Cortex of kidney (tissue), 1 donor: ENCODE measurements at places on chromosomes 5 and 9.

DNA sequence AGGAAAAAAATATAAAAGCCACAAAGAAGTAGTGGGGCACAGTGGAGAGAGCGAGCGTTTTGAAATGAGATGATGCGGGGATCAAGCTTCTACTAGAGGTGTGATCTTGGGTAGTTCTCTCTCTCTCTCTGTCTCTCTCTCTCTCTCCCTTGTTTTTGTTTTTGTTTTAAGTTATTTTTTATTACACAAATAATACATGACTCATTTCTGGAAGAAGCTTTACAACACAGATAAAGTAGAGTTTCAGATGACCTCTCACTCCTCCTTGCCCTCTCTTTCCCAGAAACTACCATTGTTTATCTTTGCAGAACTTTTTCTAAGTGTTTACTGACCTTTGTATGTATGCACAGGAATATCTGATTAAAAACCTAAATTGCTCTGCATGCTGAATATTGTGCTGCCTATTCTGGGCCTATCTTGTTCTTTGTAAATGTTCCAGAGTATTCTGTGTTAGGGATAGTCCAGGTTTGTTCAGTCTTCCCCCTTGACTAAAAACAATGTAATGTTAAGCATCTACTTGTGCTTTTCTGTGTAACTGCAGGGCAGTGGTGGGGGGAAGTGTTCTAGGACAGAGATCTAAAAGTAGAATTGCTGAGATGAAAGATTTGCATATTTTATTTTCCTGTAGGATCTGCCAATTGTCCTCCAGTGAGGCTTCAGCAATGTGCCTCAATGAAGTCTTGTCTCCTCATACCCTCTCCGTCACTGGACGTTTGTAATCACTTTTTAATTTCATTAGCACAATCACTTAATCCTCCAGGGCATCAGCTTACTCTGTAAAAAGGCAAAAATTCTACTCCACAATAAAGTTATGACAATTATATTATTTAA, 52.0 kb downstream of the FYB1 start:
- no peak for DNase-seq

GRCh38 chr5:135342551-135342875, 56.5 kb downstream of the MACROH2A1 start:
- no peak for DNase-seq

- DNase-seq = no peak
Measured at GRCh38 chr5:1718669-1719068, 81.0 kb downstream of the MRPL36 start.

GRCh38 chr5:134328619-134329018, 38.4 kb downstream of the CDKL3 start:
- no peak for DNase-seq

DNA sequence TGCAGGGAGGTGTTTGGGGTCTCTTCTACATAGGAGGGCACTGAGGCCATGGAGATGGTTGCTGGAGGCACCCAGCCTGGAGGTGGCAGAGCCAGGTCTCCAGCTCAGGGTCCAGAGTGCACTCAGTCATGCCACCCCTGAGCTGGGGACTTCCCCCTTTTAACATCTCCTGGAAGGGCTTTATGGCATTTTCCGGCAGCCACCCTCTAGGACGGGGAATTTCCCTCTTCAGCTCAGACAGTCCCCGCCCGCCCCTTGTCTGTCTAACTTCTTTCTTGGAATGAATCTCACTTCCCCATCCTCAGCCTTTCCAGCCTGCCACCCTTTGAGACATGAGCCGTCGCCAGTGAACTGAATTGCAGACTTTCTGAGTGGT, 49.9 kb downstream of the COL15A1 start:
- no peak for DNase-seq
